ENCODE measurements at places on chromosomes 6 and 20.

DNA sequence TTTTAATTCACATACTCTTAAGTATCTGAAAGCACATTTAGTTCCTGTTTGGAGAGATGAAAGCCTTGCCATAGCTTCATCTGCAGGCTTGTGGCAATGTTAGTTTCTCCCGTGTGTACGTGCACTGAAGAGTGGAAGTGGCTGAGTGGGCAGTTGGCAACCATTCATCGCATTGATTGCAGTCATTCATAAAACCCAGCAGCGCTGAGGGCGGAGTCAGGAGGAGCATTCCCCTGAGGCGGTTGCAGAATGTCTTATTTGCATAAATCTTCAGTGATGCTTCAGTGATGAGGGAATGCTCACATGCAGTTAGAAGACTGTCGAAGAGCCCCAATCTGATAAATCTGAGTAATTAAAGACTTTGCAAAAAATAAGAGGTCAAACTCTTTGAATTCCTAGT is 79.1 kb downstream of the RIMS1 start:
- no peak for DNase-seq

GRCh38 chr6:125169058-125169457 is 15.5 kb downstream of the TPD52L1 start:
- DNase-seq: no peak

DNA sequence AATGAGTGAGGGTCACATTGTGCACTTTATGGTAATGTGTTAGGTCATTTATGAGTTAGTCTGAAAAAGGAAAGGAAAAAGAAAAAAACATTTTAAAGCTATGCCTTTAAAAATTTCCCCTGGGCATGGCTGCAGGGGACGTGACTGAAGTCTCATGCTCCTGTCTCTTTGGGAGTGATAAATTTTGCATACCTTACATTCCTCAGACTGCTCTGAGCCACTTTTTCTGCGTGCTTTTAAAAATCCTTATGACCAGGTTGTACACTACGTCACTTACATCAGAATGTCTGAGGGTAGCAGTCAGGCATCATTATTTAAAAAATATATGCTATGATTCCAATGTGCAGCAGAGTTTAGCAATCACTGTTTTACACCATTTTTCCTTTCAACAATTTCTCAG is 121.2 kb downstream of the RFPL4B start:
- no peak for DNase-seq

GRCh38 chr6:160121558-160121957 is at the start of gene SLC22A1:
TSS of gene SLC22A1 (plus strand) at chr6:160121815. CDS start at chr6:160121936, 121 bp downstream.
- no peak for DNase-seq

- no peak for DNase-seq
These were observed 21.9 kb downstream of the TBXT start for GRCh38 chr6:166145751-166146150.

DNA sequence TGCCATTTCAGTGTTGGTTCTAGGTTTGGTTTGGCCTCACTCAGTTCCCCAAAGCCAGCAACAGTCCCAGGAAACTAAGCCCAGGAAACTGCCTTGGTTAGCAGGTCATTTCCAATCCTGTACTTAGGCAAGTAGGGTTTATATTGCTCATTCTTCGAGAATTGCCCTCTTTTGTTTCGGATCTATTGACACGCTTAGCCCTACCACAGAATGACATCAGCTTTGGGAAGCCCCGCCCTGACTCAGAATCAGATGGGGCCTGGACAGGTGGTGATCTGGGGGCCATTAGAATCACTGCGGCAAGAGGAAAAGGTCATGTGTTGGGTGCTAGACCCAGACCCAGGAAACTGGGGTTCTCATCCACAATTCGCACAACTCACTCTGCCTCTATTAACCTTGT is 578.2 kb downstream of the QKI start:
- DNase-seq: no peak

DNA sequence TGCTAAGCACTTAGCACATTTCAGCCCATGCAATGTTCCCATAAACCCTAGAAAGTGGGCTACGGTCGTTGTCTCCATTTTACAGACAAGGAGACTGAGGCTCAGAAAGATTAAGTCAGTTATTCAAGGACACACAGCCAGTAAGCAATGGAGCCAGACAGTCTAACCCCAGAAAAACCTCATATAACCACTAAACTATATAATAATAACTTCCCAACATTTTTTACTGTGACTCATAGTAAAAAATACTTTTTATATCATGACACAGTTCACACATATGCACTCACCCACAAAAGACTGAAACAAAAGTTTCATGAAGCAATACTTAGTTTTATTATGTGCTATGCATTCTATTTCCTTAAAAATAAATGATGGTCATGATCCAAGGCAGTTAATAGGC is 66.2 kb upstream of the EYA2 start:
- DNase-seq: no peak

GRCh38 chr6:137910424-137910834 is 43.4 kb downstream of the TNFAIP3 start:
- no peak for DNase-seq

GRCh38 chr6:131911951-131912350 is 39.2 kb downstream of the CCN2 start:
- DNase-seq: no peak

DNA sequence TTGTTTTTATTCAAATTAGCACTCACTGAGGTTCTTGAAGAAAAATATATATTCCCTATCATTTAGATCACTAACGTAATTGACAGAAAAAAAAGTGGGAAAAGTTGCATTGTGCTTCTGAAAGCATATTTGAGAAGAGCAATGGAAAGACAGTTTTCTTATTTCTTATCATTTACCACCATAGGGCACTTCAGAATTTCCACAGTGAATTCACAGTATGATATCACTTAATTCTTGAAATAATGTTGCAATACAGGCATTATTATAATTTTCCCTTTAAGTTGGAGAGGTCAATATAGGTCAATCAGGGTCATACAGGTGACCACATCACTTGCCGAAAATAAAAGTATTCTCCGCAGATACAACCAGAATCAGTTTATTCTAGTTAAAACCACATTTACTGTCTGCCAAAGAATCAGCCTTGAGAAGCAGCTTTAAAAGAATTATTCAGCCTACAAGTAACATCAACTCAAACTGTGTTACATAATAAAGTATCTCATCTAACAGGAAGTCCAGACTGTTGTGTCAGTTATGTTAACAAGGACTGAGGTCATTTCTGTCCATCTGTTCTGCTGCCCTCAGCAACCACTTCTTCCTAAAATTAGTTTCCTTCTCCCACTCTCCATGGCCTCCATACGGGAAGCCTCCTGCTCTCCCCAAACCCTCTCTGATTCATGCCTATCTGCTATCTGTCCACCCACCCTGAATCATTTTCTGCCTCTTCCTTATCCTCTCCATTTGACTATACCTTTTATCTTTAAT is 121.2 kb downstream of the SIM1 start:
- DNase-seq: no peak

DNA sequence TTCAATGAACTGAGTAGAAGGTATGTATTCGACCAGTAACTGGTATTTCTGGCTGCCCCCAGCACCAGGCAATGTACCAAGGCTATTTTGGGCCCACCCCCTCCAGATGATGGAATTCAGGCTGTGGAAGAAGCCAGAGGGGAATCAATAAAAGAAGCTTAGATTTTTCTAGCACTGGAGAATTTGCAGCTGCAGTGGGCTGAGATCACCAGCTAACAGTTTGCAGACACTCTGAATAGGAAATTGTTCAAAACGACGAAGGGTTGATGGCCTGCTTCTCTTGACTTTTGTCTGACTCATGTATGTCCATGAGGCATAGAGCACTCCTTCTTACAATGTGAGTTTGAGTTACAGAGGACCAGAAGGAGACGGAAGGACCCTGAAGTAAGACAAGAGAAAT is 32.4 kb upstream of the FBXO9 start:
- no peak for DNase-seq

GRCh38 chr6:130029163-130029562 is 10.8 kb downstream of the L3MBTL3 start:
- DNase-seq: no peak

GRCh38 chr20:34956041-34956458 is 382 bp downstream of the MYH7B start:
- DNase-seq: no peak

DNA sequence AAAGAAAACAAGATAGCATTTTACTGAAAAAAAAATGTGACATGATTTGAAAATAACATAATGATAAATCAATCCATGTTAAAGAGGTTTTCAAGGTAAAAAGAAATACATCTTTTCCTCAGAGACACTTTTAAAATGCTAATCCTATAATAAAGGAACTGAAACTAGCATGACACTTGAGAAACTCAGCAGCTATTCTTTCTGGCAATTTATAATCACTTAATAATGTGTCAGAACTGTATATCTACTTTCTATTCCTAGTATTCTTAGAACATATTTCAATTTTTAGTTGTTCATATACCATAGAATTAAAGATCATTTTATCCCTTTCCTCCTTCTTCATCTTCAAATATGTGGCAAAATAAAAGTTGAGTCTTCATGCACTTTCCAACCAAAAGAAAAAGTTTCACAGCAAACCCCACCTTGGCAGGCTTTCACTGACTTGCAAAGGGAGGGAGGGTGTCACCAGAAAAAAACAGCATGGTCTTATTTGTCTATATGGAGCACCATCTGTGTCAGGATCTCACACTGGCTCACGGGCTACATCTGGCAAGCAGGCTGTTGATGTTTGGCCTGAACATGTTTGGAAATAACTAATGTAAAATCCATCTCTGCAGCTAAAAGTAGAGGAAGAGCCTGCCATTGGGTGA is 48.5 kb downstream of the FHL5 start:
- no peak for DNase-seq

DNA sequence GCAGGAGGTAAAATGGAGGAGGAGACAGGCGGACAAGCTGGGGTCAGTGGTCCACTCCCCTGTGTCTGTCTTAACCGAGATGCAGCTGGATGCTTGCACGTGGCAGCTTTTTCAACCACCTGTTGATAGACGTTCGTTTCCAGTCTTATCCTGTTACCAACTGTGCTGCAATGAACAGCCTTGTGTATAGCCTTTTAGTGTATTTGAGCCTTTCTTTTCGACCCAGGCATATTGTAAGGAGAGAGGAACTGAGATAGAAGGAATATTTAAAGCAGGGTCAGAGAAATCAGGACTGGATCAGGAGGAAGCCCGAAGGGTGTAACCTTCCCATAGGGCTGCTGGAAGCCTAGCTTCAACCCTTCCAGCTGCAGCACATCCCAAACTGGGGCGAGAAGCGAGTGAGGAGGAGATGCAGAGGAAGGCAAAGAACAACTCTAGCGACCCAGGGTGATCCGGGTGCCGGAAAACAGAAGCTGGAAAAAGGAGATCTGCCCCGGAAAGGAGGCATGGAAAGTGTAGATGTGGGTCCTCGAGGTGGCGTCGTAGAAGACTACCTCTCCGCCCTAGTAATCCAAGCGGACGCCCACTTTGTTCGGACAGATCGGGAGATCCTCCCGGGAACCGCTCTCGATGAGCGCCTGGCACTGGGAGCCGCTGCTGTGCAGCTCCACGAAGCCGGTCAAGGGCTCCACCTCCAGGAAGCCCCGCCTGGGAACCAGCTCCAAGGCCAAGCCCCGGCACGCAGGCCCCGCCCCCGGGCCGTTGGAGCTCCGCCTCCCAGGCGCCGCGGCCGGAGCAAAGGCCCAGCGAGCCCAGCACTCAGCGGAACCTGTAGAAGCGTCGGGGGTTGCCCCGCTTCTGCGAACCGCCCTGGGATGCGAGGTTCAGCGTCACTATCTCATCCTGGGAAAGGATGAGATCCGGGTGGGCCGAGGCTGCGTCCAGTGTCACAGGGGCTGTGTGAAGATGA is 11.2 kb downstream of the TRIM31 start:
- DNase-seq: peak; percentile 95

- DNase-seq: no peak
These were observed 53.0 kb upstream of the GPR6 start for GRCh38 chr6:109925075-109925474.

- no peak for DNase-seq
These were observed 33.8 kb downstream of the PLEKHG1 start for GRCh38 chr6:150633486-150633834.

DNA sequence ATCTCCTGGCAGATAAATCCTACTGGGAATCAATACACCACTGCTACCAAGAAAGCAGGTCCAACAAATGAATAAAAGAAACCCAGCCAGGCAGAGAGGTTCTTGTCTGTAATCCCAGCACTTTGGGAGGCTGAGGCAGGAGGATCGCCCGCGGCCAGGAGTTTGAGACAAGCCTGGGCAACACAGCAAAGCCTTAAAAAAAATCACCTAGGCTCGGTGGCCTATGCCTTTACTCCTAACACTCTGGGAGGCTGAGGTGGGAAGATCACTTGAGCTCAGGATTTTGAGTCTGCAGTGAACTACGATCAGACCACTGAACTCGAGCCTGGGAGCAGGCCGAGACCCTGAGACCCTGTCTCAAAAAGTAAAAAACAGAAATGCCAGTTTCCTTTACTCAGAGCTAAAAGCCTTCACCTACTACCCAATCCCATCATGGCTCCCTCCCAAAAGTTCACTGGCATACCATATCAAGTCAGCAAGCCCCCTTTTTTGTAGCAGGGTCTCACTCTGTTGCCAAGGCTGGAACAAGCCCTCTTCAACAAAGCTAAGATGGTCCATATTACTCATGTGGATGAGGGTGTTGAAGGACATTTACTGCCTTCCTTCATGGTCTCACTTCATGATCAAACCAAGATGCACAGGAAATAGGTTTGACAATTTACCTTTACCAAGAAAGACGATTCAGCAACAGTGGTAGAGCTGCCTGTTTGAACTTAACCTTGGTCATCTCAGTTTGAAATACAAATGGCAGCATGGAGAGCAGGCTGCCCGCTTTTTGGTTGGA is 5.3 kb downstream of the SNX5 start:
- DNase-seq: no peak

GRCh38 chr6:2827142-2827541 is 14.5 kb downstream of the SERPINB1 start:
- no peak for DNase-seq

- DNase-seq: no peak
These were observed 688 bp downstream of the COMMD7 start for GRCh38 chr20:32742322-32743236.

- DNase-seq: no peak
These were observed 351.2 kb upstream of the RUNX2 start for GRCh38 chr6:44976677-44977641.

DNA sequence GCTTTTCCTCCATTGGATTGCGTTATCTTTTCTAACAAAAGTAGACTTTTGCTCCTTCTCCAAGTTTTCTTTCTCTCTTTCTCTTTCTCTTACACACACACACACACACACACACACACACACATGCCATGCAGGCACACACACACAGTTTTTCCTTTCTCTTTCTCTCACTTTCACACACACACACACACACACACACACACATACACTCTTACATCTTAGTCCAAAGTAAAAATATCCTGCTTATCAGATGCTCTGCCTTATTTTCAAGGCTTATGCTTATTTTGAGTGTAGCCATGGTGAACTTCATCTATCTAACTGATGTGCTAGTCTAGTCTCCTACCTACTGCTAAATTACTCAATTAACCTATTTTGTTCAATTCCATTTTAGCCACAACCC is 34.4 kb upstream of the RAB23 start:
- DNase-seq: no peak

- DNase-seq: peak; percentile 31
These were observed 14.7 kb downstream of the KCNQ2 start for GRCh38 chr20:63457737-63458136.

GRCh38 chr6:16635810-16636602 is 125.3 kb downstream of the ATXN1 start:
- DNase-seq: no peak

DNA sequence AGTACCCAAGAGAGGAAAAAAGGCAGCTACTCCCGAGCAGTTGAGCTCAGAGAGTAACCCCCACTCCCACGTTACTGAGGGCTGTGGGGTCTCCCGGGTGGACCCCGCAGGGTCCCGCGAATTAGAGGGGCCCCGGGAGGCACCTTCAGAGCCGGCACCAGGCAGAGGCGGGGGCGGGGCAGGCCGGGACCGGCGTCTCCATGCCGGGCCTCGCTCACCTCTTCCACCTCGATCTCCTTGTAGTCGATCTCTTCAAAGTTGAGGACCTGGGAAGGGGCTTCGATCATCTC is 381 bp downstream of the MAP3K7 start:
- DNase-seq: no peak

Measured in stomach (tissue), 19 donors.